ENCODE measurements at places on chromosomes 2 and 18.

GRCh38 chr2:7773362-7774360, 856.4 kb downstream of the RNF144A start:
- peak; percentile 15 for DNase-seq

- DNase-seq: no peak
Measured at GRCh38 chr2:230668939-230669303, 43.7 kb upstream of the CAB39 start.

- DNase-seq: no peak
Measured at GRCh38 chr2:153432381-153432780, 46.2 kb downstream of the RPRM start.

- DNase-seq: no peak
Measured at GRCh38 chr2:197273485-197273884, 37.1 kb downstream of the ANKRD44 start.

DNA sequence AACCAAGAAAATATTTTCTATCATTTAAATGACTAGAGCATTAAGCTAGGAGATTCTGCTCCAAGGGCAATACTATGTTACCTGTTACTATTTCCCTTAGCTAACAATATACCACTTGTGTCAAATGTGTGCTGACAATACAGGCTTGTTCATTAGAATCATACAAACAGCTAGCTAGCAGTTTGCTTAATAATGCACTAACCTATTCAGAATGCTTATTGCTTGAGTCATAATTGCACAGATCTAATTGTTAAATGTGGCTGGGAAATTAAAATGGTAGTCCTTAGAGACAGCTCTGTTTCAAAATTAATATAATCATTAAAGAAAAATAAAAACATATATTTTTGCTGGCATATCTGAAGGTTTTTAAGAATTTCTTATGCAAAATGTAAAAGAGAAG, 344.2 kb downstream of the ERBB4 start:
- DNase-seq: no peak

GRCh38 chr2:77797088-77797487, 274.9 kb upstream of the LRRTM4 start:
- DNase-seq: no peak

DNA sequence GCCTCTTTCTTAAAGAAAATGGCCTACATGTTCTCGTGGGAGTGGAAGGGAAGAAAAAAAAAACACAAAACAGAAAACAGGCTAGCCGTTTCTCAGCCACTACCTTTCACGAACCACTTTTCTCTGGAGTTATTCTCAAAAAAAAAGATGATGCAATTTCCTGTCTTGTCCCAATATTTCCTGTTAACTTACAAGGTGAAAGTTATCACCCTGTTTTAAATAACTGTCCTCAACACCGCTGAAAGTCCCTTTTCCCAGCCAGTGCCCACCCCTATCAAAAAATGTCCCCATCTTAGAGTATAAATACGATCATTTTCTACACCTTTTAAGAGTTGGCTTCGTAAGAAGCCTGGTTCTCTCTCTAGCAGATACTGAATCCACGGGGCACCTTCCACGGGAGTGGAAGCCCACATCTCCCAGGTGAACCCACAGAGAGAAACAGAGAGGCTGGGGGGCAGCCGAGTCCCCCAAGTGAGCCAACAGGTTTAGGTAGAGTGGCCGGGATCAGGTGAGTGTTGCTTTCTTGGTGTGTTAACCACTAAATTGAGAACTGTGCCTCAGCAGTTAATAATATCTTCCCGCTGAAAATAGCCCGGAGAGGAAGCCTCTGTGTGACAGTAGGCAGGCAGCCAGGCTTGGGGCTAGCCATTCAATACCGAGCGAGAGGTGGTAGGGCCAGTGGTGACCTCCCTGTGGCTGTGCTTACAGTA, 15.9 kb downstream of the SMAD7 start:
- DNase-seq: no peak

GRCh38 chr18:55031164-55031563, 71.9 kb upstream of the CCDC68 start:
- no peak for DNase-seq

GRCh38 chr2:9163306-9164111, 43.1 kb upstream of the ASAP2 start:
- DNase-seq: no peak

GRCh38 chr2:23760736-23761135, 166.2 kb downstream of the ATAD2B start:
- no peak for DNase-seq

GRCh38 chr2:117702098-117702497, 112.4 kb upstream of the DDX18 start:
- DNase-seq: no peak

DNA sequence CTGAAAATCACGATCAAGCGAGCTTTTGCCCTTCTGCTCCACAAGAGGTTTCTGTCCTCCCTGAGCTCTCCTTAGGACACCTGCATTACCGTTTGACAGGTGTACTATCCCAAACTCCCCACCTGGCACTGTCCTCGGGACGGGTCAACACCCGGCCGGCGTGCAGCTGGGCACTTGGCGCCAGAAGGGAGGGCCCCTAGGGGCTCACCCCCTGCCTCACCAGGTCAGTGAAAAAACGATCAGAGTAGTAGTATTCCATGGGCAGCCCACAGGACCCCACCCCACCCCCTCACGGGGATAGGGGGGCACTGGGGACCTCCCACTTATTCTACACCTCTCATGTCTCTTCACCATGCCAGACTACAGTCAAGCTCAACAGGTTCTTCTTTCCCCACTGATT, 117.6 kb upstream of the ANKRD30BL start:
- DNase-seq: no peak

GRCh38 chr2:232835687-232836208, 34.3 kb upstream of the SNORC start:
- DNase-seq: no peak

DNA sequence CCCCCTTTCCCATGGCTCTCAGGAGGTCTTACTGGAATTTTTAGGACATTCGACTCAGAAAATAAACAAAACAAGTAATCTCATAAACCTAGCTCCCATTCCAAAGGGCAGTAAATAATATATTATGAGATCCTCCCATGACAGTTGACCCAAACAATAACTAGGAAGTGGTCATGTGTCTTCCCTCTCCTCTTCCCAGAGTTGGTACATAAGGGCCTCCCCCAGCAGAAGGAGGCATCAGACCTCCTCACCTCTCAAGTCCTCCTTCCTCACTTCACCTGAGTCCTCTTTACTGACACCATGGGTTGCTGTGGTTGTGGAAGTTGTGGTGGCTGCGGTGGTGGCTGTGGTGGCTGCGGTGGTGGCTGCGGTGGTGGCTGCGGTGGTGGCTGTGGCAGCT, at the start of gene SCYGR7:
Gene SCYGR7 (plus strand): TSS at position 301 of the 400 bp plus-strand sequence. CDS start 0 bp downstream, at position 301.
- DNase-seq: no peak

DNA sequence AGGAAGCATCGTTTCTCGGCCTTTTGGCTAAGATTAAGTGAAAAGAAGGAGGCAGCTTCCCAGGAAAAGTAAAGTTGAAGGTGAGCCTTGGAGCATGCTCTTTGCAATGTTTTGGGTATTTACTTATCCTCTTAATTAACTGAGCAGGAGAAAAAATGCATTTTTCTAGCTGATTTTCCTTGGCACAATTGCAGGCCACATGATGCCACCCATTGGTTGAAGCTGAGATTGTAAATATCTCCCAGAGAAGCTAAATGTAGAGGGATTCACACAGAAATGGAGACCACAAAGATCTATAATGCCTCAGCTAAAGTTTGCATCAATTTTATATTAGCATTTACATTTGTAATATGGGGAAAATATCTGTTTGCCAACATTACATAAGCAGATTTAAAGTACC, 294.1 kb downstream of the KCNS3 start:
- DNase-seq: no peak

- DNase-seq: no peak
Measured at GRCh38 chr2:140027320-140027719, 1247.1 kb upstream of the NXPH2 start.

- DNase-seq: no peak
Measured at GRCh38 chr2:241005569-241005968, 7.2 kb downstream of the SNED1 start.

GRCh38 chr18:48050176-48050575, 119.7 kb upstream of the SMAD2 start:
- no peak for DNase-seq

GRCh38 chr2:211204456-211204855, 648.1 kb downstream of the CPS1 start:
- DNase-seq: no peak

GRCh38 chr2:17621781-17622180, 81.3 kb downstream of the VSNL1 start:
- DNase-seq: no peak

DNA sequence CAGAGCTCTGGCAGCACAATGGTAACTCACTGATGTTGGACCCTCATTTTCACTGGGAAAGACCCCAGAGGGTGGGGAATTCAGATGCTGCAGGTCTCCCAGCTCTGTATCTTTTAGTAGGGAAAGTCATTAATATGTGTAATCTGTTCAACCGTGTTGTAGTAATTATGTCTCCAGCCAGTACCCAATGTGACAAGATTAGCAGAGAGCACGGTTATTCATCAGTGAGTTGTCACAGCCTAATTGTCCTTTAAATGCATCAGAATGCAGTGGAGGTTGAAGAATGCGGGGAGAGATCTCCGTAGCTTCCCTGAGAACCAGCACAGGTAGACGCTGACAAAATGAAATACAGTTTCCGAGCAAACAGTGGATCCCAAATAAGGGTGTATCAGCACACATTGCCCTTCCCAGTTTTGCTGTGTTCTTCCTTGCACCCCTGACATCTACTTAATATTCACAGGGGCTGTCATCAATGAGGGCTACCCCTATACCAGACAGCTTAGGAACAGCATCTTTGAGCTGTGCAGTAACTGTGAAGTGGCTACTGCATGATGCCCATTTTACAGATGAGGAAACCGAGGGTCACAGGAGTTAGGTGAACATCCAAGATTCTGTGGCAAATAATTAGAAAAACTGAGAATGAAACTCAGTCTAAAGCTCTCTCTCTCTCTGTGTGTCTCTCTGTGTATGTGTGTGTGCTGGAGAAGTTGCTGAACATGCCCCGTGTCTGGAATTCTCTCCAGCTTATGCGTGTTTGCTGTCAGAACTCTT, 430.4 kb upstream of the HS6ST1 start:
- DNase-seq: no peak

DNA sequence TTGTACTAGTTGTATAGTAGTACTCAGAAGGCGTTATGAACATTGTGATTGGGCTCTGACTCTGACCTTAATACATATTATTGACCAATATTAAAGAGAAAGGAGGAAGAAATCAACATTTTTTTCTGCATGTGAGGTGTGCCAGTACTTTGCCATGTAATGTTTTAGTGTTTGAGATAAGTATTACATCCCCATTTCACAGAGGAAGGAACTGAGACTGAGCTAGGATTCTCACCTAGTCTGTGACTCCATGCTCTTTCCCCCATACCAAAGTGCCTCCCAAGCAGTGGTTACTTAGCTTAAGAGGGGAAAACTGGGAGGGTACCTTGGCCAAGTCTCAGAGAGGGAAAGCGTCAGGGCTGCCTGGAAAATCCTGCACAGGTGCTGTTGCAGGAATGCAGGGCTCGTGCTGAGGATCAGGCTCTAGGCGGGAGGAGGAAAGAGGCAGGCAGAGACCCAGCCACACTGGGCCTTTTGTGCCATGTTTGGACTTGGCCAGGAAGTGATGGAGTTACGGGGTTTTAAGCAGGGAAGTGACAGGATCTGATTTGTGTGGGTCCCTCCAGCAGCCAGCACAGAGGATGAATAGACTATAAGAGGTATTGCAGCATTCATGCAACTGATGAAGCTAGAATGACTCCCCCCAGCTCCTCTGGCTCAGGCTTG, 1.7 kb downstream of the PNKD start:
- no peak for DNase-seq

DNA sequence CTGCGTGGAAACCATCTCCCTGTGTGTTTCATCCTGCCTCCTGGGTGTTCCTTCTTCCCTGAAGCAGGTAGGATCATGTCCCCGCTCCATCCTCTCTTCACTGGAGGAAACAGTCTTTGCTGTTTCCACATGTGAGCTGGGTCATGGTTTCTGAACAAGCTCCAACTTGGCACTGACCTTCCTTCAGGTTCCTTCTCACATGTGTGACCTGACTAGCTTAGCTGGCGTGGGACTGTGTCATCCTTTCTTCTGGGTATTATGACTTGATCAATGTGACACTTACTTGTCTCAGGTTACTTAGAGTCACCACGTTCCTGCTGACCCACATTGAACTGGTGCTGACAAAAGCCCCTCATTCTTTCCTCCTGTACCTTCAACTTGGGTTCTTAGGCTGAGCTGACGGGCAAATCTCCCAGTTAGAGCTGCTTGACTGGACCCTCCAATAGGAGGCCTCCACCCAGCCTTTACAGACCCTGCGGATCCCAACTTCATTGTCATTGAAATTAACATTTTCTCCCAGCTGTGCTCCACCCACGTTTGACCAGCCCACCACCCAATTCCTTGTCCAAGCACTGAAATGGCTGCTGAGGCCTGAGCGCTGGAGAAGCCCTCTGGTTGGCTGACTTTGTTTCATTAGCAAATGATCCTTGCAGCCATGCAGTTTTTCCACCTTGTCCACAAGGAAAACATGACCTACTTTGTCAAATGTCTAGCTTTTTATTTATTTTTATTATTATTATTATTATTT, 128.1 kb downstream of the DDX1 start:
- no peak for DNase-seq

DNA sequence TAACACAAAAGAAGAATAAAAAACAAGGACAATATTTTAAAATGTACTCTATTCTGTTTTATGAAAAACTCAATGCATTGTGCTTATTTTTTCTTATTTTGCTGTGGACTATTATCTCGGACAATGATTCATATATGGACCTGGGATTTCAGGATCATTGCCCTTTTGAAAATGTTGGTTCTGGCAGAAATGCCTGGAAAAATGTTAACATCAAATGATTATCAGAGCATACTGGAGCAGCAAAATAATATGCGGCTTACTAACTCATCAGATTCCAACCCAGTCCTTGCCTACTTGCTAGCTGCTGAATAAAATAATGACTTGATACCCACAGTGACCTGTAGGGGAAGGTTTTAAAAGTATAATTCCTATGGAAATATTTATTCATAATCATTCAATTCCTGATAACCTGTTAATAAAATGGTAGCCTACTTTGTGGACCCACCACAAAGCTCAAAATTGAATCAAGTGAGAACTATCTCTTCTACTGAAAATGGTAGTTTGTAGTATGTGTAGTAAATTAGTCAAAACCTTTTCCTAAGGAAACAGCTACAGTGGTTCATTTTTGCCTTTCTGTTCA, 117.4 kb downstream of the NEB start:
- DNase-seq: no peak

- no peak for DNase-seq
Measured at GRCh38 chr2:36123995-36124394, 231.6 kb upstream of the CRIM1 start.

- DNase-seq: peak; percentile 20
Measured at GRCh38 chr18:21112140-21112473, 494 bp upstream of the ROCK1 start.

- no peak for DNase-seq
Measured at GRCh38 chr2:123791207-123791606, 233.9 kb upstream of the CNTNAP5 start.

GRCh38 chr2:143762176-143762928, 633.1 kb downstream of the ARHGAP15 start:
- no peak for DNase-seq

GRCh38 chr18:37484983-37485834, 80.4 kb downstream of the CELF4 start:
- DNase-seq: no peak
